ENCODE measurements at places on chromosomes 5 and 9. TPM values are rescaled to one million over a fixed set of nuclear protein-coding genes. Genes with fewer than 3 reads are reported as not detected.

- no peak for DNase-seq
These were observed 1.4 kb downstream of the GNAQ start for GRCh38 chr9:78030296-78030552.

The TAF11L10 gene
- not detected for total RNA-seq

DNA sequence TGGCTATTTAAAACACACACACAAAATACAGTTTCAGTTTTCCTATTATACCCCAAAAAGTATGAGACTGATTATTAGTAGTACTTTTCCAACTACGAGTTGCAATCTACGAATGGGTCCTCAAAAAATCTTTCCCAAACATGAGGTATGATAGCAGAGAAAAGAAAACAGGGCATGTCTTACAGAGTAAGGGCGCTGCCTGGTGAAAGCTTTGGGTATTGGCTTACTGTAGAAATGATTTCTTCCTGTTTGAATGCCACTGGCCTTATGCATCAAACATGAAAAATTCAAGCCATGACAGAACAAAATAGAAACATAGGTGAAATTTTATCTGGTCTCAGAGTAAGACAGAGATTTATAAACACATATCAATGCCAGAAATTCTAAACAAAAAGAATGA lies 448.0 kb downstream of the SPOCK1 start:
- DNase-seq: no peak

GRCh38 chr5:37735649-37736347 lies 104.0 kb downstream of the GDNF start:
- no peak for DNase-seq

DNA sequence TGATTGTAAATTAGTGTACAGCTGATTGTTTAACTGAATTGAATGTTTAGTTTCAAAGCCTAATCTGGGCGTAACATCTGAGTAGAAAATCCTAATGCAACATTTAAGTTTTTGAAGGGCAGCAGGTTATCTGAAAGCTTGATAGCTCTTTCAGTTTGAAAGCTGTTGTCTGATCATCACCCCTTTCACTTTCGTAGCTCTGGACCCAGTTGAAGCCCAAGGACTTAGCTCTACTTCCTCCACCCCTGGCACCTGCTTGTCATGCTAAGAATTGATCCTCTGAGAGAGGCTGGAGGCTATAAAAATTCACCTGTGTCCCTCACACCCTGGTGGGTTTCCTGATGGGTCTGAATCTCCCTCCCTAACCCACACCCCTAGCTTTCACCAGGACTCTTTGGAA lies 86.0 kb downstream of the ZFAND5 start:
- no peak for DNase-seq

- DNase-seq: no peak
These were observed 525 bp downstream of the KIF24 start for GRCh38 chr9:34328500-34328986.

The SLF1 gene
- 15.0 TPM for total RNA-seq

DNA sequence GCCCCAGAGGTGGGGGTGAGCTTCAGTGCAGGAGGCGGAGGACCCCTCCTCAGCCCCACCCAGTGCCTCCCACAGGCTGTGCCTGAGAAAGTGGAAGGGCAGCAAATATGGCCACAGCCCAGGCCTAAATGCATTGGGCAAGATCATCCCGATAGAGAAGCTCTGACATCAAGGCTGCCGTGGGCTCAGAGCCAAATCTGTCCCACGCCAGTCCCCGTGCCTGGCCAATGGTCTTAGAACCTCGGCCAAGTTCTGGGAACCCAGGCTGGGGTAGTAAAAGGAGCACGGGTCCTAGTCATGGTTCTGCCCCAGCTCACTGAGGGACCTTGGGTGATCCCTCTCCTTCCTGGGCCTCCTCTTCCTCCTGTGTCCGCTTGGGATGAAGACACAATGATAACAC lies 27.7 kb upstream of the TNIP1 start:
- DNase-seq: no peak
